ENCODE measurements at places on chromosomes 3 and 15. TPM values are rescaled to one million over a fixed set of nuclear protein-coding genes. Genes with fewer than 3 reads are reported as not detected.

DNA sequence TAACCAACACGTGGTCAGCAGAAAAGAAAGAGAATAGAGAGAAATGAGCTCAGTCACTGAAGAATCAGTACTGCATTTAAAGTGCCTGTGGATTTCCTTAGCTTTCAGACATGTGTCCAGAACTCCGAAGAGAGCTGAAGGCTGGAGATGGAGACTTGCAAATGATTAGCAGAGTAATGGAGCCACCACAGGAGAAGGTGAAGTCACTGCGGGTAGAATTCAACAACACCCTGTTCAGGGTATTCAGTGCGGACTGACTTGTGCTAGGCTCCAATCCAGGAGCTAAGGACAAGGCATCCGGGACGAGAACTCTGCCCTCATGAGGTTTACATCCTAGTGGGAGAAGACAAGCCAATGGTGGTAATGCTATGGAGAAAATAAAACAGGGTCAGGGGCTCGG lies 4.2 kb downstream of the EIF4E3 start:
- H3K4me3 ChIP-seq: no peak overlapping the region
- H3K36me3 ChIP-seq: no peaks in the 10 kb centered on the region
- DNase-seq: no peak
- no peak overlapping the region for H3K27ac ChIP-seq
- H3K27me3 ChIP-seq: no peaks in the 10 kb centered on the region

DNA sequence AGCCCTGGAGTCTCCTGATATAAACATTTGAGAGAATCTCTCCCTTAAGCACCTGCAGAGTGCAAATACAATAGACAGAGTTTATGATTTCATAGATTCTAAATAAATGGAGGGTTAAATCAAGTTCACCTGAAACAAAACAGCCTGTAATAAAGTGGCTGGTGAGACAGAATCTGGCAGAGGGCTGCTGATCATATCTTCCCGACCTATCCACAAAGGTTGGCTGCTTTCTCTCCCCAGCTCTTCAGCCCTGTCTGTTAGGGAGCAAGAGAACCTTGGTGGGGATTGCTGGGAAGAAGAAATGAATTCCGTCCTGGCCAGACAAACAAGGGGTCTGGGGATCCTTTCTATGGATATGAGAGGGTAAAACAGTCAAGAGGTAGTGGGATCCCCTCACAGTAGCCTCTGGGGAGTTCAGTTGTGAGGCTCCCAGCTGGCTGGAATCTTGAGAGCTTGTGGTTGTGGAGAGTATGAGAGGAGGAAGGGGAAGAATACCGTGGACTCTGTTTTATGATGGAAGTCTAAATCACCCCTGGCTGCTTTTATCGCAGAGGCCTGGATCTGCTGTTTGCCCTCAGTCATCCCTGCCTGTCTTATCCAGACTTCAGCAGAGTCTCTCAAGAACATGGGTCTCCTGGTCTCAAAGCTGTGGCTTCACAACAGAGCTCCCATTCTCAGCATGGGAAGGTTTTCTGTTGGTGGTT lies 451.3 kb downstream of the NTRK3 start:
- H3K4me1 ChIP-seq: no peaks in the 10 kb centered on the region
- H3K4me3 ChIP-seq: no peak overlapping the region
- no peaks in the 10 kb centered on the region for H3K27me3 ChIP-seq
- H3K27ac ChIP-seq: no peak overlapping the region
- H3K36me3 ChIP-seq: no peaks in the 10 kb centered on the region

The RAB6B gene
- total RNA-seq: 2.9 TPM

The SIDT1 gene
- 142 TPM for total RNA-seq

The CLDN11 gene
- total RNA-seq: not detected

DNA sequence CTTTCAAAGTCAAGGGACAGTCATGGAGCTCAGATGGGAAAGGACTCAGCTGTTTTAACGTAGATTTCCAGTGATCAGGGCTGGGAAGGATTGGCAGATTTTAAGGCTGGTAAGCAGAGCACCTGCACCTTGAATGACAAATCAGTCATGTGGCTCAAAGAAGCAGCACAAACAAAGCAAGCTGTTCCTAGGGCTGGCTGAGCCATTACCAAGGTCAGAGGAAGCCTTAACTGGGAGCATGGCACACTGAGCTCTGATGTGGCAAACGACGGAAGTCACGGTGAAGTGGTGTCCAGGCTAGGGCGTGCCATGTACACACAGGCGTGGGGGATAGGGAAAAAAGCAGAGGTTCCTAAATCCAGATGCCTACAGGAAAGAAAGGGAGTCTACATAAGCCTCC lies 84.6 kb upstream of the PFN2 start:
- H3K4me3 ChIP-seq: no peak overlapping the region
- no peaks in the 10 kb centered on the region for H3K27me3 ChIP-seq
- H3K27ac ChIP-seq: no peak overlapping the region

All from stomach (tissue), 19 donors.